Stimulated activated CD4-positive, alpha-beta T cell treated with anti-CD3 and anti-CD28 coated beads, Interleukin-2, amount 100 ng/mL, for 24 hours (primary cell): ENCODE measurements at places on chromosomes 7 and 10.

GRCh38 chr10:55641601-55642000 lies 719.5 kb downstream of the ZWINT start:
- DNase-seq, result no peak

GRCh38 chr7:39356172-39356925 lies 209.9 kb upstream of the YAE1 start:
- DNase-seq, result no peak

GRCh38 chr7:92569137-92569536 lies 21.1 kb downstream of the FAM133B start:
- no peak for DNase-seq

DNA sequence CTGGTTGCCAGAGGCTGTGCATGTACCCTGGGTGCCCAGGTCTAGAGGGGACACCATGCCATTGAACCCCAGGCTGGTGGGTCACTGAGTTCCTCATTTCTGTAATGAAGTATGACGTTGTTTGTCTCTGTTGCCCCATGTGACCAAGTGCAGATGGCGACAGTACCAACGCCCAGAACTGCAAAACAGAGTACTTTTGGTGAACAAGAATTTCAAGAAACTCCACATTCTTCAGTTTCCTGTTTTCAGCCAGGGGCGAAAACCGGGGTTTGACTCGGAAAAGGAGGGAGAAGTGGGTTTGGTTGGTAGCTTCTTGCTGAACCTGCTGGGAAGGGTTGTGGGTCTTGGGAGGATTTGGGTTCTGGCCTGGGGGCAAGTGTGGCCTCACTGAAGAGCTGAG lies 18.2 kb downstream of the CYP17A1 start:
- no peak for DNase-seq

- no peak for DNase-seq
These were observed 67.2 kb downstream of the TPK1 start for GRCh38 chr7:144768633-144769032.

DNA sequence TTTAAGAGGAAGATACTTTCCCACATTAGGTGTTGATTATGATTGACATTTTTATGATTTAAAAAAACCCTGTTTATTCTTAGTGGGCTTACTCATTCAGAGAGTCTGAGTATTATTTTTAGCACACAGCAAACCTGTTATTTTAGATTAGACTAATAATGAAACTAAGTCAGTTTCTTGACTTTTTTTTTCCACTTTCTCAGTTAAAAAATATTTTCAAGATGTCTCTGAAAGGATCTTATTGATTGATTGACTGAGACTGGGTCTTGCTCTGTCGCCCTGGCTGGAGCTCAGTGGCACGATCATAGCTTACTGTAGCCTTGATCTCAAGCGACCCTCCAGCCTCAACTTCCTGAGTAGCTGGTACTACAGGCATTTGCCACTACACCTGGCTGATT lies 20.4 kb upstream of the INPP5F start:
- DNase-seq, result no peak

DNA sequence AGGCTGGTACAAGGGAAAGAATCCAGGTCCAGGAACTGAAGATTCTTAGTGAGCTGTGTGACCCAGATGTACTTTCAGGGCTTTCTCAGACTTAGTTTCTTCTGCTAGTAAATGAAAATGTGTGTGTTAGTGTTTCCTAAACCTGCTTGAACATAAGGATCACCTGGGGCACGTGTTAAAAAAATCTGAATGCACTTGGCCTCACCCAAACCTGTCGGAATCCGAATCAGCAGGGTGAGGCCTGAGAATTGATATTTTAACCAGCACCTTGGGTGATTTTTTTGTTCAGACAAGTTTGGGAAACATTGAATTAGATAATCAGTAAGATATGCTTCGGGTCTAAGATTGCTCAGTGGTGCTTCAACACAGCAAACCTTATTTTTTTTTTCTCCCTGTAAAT lies 59.7 kb downstream of the ZNF365 start:
- no peak for DNase-seq
